Hepatocyte (in vitro differentiated cells): ENCODE measurements at places on chromosomes 7 and 10. TPM values are rescaled to one million over a fixed set of nuclear protein-coding genes. Genes with fewer than 3 reads are reported as not detected.
A peak's percentile ranks its signal among the peaks of the same experiment; 100 is the strongest.

GRCh38 chr7:27105301-27106031 lies 3.0 kb upstream of the HOXA2 start:
- no peak for DNase-seq

DNA sequence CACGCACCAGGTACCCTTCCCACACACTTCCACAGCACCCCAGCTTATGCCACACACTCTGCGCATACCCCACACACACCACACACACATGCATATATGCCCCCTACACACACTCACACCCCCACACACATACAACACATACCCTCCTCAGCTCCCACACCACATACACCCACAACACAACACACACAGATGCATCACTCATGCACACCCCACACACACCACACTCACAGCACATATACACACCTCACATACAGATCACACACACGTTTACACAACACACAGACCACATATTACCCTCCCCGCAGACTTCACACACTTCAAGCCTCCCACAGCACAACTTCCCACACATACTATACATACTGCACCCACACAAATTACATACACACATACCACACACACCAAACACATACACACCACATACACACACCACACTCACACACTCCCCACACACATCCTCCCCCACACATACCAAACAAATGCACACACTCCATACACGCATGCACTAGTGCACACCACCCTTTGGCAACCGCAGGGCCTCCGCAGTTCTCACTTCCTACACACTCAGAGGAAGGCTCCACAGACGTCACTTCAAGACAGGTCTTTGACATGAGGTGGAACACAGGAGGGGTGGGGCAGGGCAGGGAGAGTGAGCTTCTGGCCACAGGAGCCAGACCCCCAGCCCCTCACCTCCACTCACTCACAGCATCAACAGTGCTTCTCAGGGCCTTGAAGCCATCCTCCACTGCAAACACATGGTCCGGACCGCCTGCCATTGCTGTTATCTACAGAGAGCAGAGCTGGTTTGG lies 18.5 kb upstream of the ANTXRL start:
- no peak for DNase-seq

DNA sequence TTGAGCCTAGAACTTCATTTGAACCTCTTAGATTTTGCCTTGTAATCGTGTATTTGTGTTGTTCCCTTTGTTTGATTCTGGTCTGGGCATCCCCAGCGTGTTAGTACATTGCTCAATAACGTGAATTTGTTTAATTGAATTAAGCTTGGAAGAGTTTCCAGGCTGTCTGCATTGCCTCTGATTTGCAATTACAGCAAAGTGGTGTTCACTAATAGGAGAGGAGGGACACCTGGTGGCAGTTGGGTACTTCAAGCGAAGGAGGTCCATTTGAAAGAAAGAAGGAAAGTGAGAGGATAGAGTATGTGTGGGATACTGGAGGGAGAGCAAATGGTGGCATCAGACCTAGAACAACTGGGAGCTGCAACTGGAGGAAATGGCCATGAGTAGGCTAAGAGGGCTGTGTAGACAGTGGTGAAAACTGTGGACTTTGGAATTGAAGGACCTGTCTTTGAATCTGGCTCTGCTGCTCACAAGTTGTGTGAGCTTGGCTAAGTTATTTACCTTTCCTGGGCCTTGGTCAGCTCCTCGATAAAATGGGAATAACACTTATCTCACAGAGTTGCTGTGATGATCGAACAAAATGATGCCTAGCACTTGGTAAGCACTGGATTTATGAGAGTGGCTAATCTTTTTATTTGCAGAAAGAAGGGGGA lies 15.1 kb downstream of the LSMEM1 start:
- DNase-seq, result peak; percentile 59

GRCh38 chr7:75861636-75862035 lies 17.2 kb upstream of the RHBDD2 start:
- no peak for DNase-seq

DNA sequence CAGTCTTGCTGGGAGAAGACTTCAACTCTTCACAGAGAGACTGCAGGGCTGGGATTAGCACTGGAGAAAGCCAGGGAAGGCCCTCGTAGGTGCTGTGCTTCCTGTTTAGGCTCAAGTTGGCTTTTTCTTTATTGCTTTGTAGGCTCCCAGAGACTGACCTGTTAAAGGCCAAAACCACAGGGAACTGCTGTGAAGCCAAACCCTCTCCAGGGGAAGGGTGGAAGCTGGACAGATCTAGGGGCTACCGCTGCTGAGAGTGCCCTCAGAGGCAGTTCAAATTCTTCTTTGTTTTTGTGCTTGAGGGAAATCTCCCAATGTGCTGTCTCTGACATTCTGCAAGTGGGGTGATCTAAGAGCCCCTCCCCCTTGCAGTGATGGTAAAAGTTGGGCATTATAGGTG lies 198.4 kb downstream of the CNTNAP2 start:
- DNase-seq, result no peak

DNA sequence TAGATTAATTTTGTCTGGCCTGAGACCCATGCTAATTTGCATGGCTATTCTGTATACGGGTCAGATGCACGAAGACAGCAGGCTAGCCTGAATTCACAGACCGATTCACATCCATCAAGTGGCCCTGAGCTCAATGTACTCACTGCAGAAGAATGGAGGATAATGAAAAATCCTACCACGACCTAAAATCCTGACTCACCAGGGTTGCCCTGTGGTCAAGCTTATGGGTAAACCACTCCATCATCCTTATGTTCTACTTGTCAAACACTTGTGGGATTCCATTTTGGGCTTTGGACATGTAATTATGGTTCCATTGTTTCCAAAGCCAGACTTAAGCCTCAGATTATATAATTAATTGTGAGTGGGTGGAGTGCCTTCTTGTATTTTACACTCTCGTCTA lies 110.4 kb upstream of the ZNF438 start:
- DNase-seq, result no peak

GRCh38 chr7:22420008-22420407 lies 63.1 kb upstream of the RAPGEF5 start:
- DNase-seq, result no peak

DNA sequence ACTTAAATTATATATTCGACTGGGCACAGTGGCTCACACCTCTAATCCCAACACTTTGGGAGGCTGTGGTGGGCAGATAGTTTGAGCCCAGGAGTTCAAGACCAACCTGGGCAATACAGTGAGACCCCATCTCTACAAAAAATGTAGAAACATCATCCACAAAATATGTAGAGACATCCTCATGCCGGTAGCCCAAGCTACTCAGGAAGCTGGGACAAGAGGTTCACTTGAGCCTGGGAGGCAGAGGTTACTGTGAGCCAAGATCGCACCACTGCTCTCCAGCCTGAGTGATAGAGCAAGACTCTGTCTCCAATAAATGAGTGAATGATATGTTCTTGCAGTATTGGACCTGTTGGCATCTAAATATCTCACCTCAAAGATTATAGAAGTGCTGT lies 22.6 kb upstream of the TNS3 start:
- DNase-seq, result no peak

DNA sequence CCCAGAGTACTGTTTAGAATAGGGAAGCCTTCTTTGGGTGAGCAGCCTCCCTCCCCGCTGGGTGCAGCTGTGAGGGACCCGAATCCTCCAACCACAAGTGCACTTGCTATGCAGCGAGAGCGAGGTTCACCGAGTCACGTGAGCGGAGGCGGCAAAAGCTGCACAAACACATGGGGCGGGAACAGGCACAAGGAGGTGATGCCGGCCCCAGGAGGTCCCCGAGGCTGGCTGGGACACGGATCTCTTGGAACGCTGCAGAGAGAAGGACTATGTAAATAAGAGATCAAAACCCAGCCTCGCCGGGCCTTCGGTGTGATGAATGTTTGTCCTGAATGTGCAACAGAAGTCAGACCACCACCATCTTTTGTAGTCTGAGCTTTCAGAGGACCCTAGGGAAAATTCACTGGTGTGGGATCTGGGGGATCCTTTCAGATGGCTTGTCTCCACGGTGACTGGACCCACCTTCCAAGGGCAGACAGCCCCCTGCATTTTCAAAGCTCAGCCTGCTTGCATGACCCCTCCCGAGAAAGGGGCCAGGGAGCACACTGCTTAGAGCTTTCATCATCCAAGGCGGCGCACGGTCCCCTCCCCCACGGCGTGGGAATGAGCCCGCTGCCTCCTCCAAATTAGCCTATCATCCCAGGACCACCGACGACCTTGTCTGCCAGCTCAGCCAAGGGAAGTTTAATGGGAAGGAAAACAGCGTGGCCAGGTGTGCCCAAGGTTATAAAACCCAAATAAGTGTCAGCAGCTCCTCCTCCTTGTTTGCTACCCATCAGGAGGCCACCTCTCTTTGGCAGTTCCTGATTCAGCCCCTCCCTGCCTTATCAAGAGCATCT lies 327.7 kb downstream of the CXCL12 start:
- no peak for DNase-seq

- no peak for DNase-seq
Observed at GRCh38 chr10:33547976-33548375, 213.5 kb upstream of the NRP1 start.

GRCh38 chr7:2317556-2318293 lies 3.5 kb upstream of the SNX8 start:
- no peak for DNase-seq

The AOC1 gene
- total RNA-seq, result 4.7 and 9.1 TPM in 2 replicates

DNA sequence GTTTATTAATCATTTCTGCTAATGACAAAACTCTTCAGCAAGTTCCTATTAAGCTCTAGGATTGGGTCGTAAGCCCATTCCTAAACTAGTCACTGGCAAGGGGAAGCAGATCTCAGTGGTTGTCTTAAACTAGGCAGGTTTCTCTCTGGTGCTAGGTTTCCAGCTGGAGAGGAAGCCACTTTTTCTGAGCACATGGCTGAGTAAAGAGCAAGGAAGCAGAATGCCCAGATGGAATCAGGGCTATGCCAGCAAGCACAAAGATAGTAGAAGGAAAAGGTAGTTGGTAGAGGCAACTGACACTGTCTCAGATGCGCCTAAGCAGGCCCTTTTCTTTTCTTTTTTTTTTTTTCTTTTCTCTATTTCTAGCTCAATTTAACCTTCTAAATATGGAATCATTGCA lies 224.9 kb downstream of the EXOC4 start:
- no peak for DNase-seq

- DNase-seq, result no peak
Observed at GRCh38 chr7:457814-458510, 61.7 kb downstream of the PDGFA start.

GRCh38 chr10:71748671-71749191 lies 24.6 kb downstream of the VSIR start:
- DNase-seq, result no peak

DNA sequence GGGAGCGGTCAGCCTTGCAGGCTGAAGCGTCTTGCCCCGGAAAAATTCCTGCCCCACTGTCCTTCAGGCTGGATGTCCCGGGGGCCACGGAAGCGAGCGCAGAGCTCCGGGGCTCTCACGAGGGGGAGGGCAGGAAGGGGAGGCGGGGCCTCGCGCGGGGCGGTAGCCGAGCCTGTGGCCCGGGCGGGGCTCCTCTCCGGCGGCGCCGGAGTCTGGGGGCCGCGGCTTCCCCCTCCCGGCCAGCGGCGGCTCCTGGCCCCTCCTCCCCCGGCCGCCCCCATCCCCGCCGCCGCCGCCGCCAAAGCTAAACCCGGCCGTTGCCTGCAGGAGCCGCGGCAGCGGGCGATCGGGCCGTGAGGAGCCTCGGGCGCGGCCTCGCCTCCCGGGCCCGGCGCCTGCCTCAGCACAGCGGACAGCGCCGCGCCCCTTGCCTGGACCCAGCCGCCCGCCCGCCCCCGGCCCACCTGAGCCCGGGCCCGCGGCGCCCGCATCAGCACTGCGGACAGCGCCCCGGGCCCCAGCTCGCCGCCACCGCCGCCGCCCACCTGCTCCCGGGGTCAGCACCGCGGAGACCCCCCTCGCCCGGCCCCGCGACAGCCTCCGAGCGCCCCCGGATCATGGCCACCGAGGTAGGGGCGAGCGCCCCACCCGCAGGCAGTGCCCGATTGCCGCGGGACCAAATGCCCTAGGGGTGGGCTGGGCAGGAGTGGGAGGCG lies at the start of gene GOLGA7B:
Gene GOLGA7B, plus strand, starts transcription at position 157 of the 716 bp plus-strand sequence. Its CDS starts 461 bp downstream, at position 618.
- peak; percentile 89 for DNase-seq

DNA sequence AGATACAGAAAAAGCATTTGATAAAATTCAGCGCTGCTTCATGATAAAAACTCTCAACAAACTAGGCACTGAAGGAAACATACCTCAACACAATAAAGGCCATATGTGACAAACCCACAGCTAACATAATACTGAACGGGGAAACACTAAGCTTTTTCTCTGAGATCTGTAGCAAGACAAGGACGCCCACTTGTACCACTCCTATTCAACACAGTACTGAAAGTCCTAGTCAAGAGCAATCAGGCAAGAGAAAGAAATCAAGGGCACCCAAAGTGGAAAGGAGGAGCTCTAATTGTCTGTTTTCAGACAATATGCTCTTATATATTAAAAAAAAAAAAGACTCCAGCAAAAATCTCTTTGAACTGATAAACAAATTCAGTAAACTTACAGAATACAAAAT lies 13.3 kb downstream of the DIP2C start:
- no peak for DNase-seq

- no peak for DNase-seq
Observed at GRCh38 chr10:95415621-95416031, 124.8 kb upstream of the PDLIM1 start.
